Renal cortex interstitium (tissue), 15 donors: ENCODE measurements at places on chromosomes 1 and 21. TPM values are rescaled to one million over a fixed set of nuclear protein-coding genes. Genes with fewer than 3 reads are reported as not detected.

DNA sequence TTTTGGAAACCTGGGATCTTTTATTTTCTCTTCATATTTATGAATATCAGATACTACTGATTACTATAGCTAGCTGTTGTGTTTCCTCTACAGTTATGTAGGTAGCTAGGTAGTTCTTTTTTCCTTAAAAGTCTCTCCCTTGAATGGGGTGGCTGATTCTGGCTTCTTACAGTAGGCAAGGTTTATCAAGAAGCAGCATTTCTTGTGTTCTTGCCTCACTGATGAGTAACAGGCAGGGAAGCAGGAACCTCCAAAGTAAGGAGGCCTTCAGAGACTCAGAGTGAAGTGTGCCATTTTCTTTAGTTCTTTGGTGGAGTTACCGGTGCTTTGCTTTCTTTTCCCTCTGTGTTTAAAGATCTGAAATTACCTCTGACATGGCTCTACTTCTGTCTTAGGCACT is 56.0 kb downstream of the ZMYM4 start:
- DNase-seq: no peak

Gene COL18A1
- 101 TPM for polyA plus RNA-seq

DNA sequence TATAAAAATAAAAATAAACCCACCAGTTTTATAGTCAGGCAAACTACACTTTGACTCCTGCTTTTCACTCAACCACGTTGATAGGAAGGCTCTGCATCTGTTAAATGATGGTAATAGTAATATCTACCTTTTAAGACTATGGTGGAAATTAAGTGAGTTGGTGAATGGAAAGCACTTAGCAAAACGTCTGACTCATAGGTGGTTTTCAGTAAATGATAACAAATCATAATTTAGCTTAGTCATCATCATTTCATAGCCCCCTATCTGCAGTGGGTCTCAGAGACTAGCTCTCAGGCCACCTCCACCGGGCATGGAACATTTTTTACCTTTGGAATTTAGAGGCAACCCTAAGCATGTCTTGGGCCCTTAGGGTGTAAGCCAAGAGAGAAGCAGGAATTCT is 160.0 kb downstream of the PDE4B start:
- no peak for DNase-seq

GRCh38 chr1:220825819-220826551 is 39.3 kb downstream of the MTARC1 start:
- no peak for DNase-seq
